ENCODE measurements at places on chromosomes 1 and 21.

GRCh38 chr1:12063141-12064072, at the start of gene TNFRSF8:
TNFRSF8 (plus strand) TSS chr1:12063303; CDS start chr1:12063599, 296 bp downstream.
- no peak for DNase-seq

DNA sequence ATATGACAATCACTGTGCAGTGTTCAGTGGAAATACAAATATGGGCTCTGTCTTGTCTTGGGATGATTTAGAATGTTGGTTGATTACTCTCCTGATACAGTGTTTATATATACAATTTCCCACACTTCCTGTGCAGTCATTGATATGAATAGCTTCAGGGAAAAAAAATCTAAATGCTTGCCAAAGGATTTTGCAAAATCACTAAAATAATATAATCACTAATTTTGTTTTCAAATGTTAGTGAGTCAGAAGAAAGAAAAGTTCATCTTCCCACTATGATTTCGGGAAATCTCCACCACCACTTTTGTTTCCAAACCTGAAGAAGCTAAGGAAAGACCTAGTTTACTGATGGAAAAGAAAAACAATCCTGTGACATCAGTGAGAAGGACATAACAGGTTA, 32.1 kb upstream of the CHRM3 start:
- DNase-seq, result no peak

DNA sequence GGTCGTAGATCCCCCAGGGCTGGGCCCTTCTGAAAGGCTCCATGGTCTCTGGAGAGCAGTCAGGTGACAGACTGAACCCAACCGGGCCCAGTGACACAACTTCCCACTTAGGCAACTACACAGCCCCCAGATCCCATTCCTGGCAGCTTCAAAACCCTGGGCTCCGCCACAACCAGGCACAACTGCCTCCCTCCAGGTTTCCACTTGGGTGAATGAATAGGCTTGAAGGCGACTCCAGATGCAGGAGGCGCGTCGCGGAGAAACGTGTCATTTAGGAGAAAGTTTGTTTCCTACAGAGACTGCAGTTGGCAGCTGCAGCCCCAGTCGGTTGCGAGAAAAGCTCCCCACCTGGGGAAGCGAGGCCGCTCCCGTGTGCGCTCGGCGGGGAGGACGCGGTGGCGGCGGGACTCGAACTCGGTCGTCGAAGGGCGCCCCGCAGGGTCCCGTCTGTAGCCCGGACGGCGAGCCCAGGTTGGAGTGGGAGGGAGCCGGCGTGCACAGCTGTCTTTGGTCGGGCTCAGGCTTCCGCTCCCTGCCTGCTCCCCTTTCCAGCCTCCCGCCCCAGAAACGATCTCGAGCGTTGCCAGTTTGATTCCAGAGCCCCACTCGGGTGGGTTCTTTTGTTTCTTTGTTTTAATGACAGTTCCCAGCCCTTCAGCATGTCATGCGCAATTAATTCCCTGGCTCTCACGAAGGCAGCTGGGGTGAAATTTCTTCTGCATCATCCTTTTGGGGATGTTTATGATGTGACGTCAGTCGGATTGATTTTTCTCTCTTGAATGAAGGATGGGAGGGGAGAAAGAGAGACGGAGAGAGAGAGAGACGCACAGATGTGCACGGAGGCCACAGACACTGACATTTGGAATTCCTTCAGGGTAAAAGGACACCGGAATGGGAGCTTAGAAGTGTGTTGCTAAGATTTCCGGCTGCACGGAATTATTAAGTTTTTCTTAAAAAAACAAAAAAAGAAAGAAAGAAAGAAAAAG, 862 bp upstream of the SGIP1 start:
- DNase-seq, result no peak

GRCh38 chr1:232890340-232890943, 60.0 kb upstream of the NTPCR start:
- DNase-seq, result no peak

- no peak for DNase-seq
Observed at GRCh38 chr21:42616941-42617340, 36.5 kb upstream of the PDE9A start.

DNA sequence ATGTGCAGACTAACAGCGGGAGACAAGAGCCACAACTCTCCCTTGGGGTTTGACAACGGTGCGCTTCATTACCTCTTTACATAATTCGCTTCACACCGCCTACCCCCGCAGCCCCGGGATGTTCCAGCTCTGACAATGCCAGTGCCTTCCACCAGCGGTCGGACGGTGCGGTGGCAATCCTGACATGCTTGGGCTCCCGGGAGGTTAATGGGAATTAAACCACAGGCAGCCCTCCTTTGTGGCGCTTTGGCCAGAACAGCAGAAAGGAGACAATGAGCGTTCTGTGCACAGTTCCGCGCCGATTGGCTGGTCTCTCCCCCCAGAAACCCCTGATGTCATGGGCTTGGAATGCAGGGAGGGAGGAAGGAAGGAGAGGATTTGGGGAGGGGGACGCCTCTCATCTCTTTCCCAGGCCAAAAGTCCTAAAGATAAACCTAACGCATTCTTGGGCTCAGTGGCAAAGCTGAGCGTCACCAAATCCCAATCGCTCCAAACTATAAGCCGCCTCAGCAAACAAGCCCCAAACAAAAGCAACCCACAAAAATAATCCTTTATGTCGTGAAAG, 1.3 kb downstream of the CNN3 start:
- DNase-seq, result no peak

DNA sequence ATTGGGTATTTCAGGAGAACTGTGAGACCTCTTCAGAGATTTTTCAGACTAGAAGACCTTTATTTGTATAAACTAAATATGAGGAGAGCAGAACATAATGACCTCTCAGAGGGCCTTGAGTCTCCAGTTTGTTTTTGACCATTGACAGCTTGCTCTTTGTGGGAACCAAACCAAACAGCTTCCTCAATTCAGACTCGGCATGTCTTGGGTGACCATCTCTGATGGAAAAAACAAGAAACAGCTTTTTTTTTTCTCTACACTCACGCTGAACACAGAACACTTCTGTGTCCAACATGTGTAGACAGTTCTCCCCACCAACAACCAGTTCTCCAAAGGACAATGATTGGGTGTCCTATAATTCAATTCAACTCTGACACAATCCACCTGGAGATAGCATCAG, 11.5 kb downstream of the ATP1A4 start:
- DNase-seq, result no peak

DNA sequence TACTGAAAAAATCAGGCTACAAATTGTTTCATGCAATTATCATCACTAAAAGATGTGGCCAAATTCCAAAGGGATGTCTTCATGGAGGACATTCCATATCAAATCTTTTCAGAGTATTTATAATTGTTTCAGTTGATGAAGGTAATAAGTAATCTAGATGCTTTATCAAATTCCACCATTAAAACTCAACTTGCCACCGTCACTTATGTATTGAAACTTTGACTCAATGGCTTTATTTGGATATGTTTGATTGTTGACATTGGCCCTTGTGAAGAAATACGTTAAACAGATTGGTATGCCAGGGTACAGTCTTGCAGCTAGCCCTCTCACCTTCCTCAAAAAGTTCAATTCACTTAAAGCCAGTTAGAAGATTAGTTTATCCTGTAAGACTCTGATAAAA, 32.2 kb upstream of the PALMD start:
- no peak for DNase-seq

- DNase-seq, result no peak
Observed at GRCh38 chr1:71640998-71641397, 560.2 kb upstream of the ZRANB2 start.

DNA sequence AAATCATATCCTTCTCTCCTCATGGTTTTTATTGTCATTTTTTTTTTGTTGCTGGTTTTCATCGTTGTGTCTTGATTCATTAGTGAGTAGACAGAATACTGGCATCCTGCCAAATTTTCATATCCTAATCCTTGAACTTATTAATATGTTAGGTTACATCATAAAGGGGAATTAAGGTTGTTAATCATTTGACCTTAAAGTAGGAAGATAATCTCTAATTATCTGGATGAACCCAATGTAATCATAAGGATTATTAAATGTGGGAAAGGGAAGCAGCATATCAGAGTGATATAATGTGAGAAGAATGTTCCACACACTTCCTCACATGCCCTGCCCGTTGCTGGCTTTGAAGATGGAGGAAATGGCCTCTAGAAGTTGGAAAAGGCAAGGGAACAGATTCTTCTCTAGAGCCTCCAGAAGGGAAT, 299.7 kb downstream of the HMCN1 start:
- no peak for DNase-seq

DNA sequence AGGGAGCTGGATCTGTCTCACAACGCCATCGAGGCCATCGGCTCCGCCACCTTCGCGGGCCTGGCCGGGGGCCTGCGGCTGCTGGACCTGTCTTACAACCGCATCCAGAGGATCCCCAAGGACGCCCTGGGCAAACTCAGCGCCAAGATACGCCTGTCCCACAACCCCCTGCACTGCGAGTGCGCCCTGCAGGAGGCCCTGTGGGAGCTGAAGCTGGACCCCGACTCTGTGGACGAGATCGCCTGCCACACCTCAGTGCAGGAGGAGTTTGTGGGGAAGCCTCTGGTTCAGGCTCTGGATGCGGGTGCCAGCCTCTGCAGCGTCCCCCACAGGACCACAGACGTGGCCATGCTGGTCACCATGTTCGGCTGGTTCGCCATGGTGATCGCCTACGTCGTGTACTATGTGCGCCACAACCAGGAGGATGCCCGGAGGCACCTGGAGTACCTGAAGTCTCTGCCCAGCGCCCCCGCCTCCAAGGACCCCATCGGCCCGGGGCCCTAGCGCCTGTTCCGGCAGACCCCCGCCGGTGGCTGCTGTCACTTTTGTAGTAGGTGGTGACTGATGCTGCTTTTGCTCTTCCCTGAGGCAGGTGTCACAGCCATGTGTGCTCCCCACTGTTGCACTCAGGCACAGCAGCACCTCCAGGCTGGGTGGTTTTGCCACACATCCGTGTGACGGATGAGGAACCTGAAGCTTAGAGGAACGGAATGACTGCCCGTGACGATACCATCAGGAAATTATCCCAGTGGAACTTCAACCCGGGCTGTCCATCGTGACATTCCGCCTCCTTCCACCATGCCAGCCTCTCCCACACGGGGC, 1.8 kb downstream of the LRRC3 start:
- DNase-seq, result no peak

DNA sequence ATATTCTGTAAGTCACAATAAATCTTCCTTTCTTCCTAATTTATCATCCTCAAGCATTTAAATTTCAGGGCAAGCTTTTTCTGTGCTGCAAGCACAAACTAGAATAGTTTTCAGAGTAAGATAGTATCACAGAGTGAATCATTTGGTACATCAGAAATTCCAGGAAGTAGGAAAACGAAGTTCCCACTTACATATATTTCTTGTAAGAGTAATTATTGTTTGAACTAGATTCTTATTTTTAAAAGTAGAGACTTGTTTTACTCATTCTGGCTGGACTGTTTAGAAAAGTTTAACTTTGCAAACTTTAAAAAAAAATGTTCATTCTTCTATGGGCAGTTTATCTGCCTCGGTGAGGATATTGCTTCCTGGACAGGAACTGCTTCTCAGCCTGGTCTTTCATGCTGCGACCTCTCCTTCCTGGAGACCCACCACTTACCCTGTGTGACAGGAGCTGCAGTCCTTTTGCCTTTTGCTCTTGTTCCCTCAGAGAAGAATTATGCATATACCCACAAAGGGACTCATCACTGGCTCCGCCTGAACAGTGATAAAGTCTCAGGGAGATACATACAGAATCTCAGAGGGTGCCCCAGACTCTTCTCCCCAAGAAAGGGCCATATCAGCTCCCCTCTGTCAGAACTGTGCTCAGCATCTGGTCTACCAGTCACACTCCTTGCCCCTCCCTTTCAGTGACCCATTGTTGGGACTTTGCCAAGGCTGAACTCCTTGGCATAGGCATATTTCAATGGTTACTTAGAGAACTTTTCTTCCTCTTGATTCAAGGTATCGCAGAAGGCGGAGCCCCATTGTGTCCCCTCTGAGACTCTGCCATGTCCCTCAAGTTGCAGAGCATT, 102.7 kb upstream of the CD55 start:
- DNase-seq, result no peak

GRCh38 chr21:33810766-33811165, 104.8 kb downstream of the ATP5PO start:
- DNase-seq, result no peak

GRCh38 chr1:223765036-223765718, 52.8 kb downstream of the CAPN2 start:
- DNase-seq, result no peak

GRCh38 chr1:198254521-198254920, 97.7 kb downstream of the NEK7 start:
- DNase-seq, result no peak

DNA sequence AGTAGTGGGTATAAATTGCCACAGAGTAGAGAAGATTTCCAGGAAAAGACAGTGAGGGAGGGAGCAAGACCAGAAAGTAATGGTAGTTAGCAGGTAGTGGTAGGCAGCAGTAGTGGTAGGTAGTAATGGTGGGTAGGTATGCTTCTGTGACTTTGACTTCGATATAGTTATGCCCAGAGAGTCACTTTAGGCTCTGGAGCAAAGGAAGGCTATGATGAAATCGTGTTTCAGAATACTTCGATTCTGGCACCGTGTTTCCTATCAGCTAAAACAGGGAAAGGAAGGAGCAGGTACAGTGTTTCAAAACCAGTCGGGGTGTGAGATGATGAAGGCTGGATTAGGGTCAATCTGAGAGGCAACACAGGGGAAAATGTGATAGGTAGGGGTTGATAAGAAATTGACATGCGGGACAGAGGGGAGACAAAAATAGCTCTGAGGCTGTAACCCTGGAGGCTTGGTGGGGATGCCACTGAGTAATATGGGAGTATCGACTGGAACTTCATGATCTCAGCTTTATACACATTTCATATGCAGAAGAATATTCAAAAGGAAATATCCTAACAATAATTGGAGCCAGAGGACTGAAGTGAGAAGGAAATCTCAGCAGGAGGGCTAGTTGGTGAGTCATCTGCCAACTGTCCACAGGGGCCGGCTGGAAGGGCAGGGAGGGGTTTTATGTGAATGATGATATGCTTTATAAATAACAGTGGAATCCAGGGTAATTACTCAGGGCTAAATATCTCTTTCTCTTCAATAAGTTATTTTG, 25.2 kb upstream of the TRIM45 start:
- DNase-seq, result no peak

DNA sequence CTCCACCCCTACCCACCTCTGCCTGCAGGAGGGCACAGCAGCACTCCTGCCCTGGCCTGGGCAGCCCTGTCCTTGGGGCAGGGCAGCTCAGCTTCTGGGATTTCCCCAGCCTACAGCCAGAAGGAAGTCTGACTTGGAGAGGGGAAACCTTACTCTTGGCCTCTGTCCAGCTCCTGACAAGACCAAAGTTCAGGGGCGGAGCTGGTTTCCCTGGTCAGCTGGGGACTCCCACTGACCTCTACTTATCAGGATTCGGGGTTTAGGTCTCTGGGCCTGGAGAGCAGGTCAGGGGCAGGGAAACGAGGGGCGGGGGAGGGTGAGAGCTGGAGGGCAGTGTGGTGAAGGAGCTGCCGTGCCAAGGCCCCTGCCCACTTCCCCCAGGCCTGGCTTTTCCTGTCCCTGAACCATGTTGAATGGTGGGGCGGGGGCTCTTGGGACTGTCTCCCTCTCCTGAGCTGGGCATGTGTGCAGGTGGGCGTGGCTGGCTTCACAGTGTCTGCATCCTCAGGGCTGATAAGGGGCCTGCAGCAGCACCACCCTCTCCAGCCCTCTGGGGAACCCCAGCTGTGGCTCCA, 16.8 kb upstream of the ETV3 start:
- DNase-seq, result no peak

GRCh38 chr1:43513471-43514173, 17.1 kb upstream of the PTPRF start:
- DNase-seq, result no peak
